Naive B cell (primary cell): ENCODE measurements at places on chromosomes 2 and 18.
A peak's percentile ranks its signal among the peaks of the same experiment; 100 is the strongest.

DNA sequence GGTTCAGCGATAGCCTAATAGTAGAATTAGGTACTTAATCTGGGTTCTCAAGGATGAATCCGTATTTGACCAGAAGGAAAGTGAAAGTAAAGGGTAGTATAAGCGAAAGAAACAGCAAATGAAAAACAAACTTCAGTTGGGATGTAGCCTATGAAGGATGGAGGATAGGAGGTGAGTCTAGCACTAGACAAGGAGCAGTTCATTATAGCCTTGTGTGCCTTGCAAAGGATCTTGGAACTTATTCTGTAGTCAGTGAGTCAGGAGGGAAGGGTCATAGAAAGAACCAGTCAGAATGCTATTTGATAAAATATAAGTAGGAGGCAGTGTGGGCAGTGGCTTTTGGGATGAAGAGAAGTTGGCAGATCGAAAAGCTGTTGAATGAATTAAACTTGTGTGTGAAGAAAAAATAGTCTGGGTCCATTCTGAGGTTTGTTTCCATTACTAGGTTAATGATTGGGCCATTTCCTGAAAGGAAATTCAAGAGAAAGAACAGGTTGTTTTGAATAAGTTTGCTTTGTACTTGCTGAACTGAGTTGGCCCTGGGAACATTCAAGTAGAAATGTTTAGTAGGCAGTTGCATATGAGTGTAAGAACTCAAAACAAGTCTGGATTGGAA is 48.5 kb downstream of the ANKRD12 start:
- DNase-seq, result no peak

GRCh38 chr2:55733335-55733734 is 39.7 kb upstream of the PNPT1 start:
- DNase-seq, result no peak

GRCh38 chr2:210226223-210226622 is 976 bp upstream of the ACADL start:
- no peak for DNase-seq

DNA sequence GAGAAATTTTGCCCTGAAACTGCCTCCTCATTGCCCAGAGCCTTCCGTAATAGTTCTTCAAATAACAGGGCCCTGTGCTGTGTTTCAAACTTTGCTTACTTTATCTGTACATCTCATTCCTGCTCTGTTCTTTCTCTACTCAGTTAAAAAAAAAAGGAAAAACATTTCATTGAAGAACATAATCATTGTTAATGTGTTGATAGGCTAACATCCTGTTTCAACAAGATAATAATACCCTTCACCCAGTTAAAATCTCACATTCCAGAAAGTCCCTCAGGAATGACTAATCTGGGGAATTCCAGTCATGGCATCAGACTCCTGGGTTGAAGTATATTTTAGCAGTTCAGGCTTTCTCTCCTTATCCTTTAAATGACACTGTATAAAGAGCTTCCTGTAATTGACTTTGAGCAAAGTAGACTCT is 45.6 kb upstream of the ITGAV start:
- DNase-seq, result no peak

DNA sequence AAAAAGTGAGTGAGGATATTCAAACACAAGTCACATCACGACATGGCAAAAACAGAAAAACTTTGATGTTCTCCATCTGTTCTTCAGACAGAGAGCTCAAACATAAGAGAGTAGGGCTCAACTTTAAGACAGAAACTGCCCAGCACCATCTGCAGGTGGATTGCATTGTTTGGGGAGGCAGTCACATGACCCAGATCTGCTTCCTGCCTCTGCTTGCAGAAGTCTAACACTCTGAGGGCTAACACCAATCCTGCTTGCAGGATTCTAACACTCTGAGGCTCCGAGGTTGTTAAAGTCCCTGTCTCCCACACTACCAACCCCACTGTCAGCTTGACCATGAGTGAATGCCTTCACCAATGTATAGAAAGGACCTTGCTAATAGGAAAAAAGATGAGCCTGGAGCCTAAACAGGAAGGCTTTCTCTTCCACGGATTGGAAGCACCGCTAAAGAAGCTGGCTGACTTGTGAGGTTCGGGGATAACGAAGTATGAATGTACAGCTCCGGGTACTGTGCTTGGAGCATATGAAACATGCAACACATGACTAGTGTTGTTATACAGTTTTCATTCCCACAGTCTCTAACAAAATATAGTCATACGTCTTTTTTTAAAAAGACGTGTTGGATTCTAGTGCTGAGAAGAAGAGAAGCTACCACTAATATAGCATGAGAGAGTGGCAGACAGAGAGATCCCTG is 176.6 kb upstream of the CREB1 start:
- DNase-seq, result no peak

- no peak for DNase-seq
These were observed 821 bp upstream of the EML6 start for GRCh38 chr2:54722641-54723040.

- DNase-seq, result no peak
These were observed 20.1 kb downstream of the SMYD1 start for GRCh38 chr2:88087763-88088162.

- no peak for DNase-seq
These were observed 24.4 kb downstream of the CNOT11 start for GRCh38 chr2:101277111-101277510.

- no peak for DNase-seq
These were observed 410.7 kb upstream of the DSEL start for GRCh38 chr18:67926929-67927864.

DNA sequence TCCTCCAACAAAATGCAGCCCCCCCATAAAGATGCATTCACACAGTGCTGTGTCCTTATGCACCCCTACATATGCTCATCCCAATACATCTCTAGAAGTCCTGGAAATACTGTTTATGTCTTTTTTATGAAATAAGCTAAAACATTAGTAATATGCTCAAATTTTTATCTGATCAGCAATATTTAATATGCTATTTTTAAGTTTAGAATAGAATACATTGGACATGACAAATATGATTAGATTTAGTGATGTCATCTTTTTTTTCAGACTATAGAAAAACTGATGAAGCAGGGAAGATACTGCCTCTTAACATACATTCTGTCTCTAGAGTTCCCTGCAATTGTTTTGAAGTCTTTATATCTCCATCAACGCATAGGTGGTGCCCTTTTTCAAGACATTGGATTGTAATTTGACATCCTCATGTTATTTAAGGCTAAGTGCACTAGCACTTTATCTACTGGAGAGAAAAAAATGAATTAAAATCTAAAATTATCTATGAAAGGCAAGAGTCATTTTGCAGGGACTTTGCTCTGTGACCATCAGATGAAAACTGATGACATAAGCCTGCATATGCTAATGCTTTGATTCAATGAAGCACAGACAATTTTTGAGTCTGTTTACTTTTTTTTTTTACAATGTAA is 395.3 kb downstream of the LPIN1 start:
- DNase-seq, result no peak

DNA sequence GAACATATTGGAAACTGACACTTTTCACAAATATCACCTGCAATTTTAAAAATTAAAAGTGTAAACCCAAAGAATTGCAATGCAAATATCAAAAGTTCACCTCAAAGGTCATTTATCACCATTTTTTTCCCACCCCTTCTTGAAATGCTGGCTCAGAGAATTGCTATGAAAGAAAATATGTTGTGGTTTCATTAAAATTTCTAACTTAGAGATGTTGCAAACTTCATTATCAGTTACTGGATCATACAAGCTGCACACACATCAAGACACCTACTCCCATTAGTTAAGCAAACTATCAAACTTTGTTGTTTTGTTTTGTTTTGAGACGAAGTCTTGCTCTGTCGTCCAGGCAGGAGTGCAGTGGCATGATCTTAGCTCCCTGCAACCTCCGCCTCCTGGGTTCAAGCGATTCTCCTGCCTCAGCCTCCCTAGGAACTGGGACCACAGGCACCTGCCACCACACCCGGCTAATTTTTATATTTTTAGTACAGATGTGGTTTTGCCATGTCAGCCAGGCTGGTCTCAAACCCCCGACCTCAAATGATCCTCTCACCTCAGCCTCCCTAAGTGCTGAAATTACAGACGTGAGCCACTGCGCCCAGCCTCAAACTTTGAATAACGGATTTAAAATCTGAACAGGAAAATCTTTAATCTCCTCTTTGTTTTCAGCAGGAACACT is 37.0 kb downstream of the STK39 start:
- DNase-seq, result no peak

DNA sequence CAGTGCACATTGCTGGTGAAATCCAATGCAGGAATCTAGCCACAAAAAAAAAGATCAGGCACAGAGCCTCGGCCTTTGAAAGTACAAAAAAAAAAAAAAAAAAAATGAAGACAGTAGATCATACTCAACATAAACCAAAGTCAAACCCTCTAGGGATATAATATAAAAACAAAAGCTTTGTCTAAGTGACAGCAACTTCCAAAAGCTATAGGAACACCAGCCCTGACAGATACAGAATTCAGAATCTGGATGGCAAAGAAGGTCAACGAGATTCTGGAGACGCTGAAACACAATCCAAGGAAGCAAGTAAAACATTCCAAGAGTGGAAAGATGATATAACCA is 54.0 kb upstream of the SCN1A start:
- no peak for DNase-seq

DNA sequence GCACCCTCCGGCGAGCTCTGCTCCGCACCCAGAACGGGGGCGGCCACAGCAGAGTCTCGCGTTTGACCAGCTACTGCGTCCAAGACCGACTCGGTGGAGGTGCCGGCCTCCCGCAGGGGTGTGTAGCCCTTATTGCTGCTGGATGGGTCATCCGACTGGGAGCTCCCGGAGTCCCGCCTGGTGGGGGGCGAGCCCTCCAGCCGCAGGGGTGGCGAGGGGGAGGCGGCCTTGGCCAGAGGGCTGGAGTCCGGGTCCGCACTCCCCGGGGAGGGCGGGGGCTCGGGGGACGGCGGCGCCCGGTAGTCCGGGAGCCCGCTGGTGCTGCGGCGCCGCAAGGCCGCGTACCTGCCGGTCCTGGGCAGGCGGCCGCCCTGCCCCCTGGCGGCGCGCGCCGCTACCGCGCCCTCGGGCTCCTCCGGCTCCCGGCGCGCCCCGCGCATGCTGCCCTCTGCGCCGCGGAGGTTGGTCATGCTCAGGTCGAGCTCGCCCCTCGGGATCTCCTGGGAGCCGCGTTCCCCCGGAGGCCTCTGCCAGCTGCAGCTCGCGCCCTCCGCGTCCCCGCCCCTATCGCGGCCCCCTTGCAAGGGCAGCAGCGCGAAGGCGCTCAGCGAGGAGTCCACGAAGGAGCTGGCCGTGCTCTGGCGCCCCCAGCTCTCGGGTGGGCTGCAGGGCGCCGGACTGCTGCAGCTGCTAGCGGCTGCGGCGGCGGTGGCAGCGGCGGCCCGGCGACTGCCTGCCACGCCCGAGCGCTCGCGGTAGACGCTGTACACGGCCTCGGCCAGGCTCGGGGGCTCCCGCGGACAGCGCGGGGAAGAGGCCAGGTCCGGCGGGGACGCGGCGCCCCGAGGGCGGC is 4.8 kb downstream of the TMEM200C start:
- no peak for DNase-seq

DNA sequence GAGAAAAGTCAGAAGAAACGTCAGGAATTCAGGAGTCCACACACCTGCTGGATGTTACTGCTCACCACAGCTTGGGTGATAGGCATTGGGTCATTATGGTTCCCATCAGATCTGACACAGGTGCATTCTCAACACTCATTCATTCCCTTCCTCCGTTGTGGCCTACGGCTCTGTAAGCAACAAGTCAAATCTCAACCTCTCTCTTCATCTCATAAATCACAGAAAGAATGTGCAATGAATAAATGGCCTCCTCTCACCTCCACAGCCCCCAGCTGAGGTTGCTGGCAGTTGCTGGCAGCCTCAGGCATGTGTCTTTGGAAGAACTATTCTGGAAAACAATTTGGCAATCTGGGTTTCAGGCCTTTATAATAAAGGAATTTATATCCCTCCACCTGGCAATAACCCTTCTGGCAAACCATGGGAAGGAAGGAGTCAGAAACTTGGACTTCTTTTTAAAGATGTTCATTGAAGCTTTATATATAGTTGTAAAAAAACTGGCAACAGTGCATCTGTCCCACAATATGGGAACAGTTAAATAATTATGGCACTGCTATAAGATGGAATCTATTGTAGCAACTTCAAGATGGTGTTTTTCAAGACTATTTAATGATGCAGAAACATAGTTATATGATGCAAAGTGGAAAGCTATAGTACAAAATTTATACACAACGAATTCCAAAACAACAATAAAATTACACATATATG is 175.4 kb downstream of the ANAPC1 start:
- no peak for DNase-seq

- no peak for DNase-seq
These were observed 5.4 kb downstream of the ITGAV start for GRCh38 chr2:186595219-186595618.

- DNase-seq, result peak; percentile 14
These were observed 14.4 kb upstream of the STAT4 start for GRCh38 chr2:191165176-191165643.

DNA sequence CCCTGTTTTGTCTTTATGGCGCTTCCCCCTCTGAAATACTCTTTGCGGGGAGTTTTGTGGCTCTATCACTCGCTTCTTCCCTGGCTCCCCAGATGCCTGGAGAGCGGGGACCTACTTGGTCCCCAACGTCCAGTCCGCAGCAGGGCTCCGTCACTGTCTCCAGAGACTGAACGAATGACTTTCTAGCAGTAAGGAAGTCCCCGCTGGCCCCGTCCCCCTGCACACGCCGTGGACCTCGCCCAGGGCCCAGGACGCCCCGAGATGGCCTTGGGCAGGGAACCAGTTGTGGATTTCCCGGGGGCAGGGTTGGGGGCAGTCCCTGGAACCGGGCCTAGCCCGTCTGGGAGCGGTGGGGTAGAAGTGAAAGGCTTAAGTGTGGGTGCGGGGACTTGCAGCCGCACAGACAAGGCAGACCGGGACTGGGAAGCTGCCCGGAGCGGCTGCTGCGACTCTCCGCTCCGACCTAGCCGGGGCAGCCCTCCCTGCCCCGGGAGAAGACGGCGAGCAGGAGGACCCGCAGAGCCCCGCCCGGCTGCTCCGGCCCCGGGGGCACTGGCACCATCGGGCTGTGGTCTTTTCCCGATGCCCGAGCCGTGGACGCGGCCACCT is 821 bp upstream of the EPHA4 start:
- DNase-seq, result no peak

GRCh38 chr2:16604236-16604635 is 61.4 kb downstream of the CYRIA start:
- DNase-seq, result no peak

DNA sequence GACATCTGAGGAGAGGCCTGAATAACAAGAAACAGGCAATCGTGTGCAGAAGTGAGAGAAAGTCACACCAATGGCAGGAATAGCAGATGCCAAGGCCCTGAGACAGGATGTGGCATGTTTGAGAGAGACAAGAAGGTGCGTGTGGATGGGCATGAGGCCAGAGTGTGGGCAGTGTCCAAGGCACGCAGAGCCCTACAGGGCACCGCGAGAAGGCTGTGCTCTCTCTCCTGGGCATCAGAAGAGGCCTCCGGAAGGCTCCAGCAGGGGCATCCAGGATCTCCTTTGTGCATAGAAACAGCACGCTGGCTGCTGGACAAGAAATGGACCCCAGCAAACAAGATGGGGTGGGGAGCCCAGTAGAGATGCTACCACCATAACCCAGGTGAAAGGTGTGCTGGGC is 239.0 kb upstream of the RAB6C start:
- DNase-seq, result no peak

DNA sequence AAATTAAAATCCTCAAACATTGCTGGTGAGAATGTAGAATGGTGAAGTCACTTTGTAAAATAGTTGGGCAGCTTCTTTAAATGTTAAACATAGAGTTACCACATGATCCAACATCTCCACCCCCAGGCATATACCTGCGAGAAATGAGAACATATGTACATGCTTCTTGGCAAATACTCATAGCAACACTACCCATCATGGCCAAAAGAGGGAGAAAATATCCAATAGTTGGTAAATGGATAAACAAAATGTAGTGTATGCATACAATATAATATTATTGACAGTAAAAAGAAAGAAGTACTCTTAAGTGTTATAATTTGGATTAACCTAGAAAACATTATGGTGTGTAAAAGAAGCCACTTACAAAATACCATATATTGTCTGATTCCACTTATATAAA is 185.9 kb downstream of the CDH7 start:
- no peak for DNase-seq
